ENCODE measurements at places on chromosomes 3 and 15. TPM values are rescaled to one million over a fixed set of nuclear protein-coding genes. Genes with fewer than 3 reads are reported as not detected.

- peaks cover 9% of the 10 kb centered on the region for H3K27me3 ChIP-seq
- H3K36me3 ChIP-seq, result no peaks in the 10 kb centered on the region
Observed at GRCh38 chr3:182787302-182788036, 5.8 kb upstream of the ATP11B start.

DNA sequence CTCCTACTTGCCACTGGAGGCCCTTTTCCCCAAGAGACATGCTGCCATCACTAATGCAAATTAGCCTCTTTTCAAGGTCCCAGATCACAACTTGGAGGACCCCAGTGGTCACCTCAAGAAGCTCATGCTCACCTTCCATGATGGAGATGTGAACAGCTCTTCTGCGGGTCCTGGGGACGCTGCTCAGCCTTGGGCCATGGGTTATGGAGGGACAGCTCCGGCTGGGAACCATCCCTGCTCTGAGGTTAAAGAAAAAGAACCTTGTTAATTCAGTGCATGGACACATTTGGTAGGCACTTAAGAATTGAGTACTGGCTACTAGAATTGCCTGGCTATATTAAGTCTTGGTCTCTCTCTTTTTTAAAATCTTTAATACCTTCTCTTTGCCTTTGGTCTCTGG, 56.8 kb downstream of the WDR76 start:
- no peak overlapping the region for H3K4me3 ChIP-seq
- DNase-seq, result no peak
- no peaks in the 10 kb centered on the region for H3K36me3 ChIP-seq
- no peaks in the 10 kb centered on the region for H3K4me1 ChIP-seq
- no peak overlapping the region for H3K27ac ChIP-seq
- no peaks in the 10 kb centered on the region for H3K27me3 ChIP-seq

The EOMES gene
- not detected for total RNA-seq

GRCh38 chr3:61323094-61323493, 71.8 kb upstream of the FHIT start:
- no peaks in the 10 kb centered on the region for H3K27me3 ChIP-seq
- no peaks in the 10 kb centered on the region for H3K4me1 ChIP-seq
- no peak for DNase-seq

DNA sequence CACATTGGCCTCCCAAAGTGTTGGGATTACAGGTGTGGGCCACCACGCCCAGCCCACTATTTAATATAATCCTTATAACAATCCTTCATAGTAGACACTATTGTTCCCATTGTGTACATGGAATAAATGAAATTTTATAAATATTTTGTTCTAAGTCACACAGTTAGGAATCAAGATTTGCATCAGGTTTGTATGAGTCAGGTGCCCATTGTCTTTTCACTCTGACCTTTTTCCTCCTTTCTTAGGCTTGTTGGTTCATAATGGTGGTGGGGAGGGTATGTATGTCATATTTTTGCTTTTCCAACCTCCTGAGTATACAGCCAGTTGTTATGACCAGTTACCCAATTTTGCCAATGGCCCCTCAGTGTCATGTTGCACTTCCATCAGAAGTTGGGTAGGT, 18.0 kb upstream of the SLC30A4 start:
- H3K27me3 ChIP-seq, result no peaks in the 10 kb centered on the region
- H3K4me3 ChIP-seq, result no peak overlapping the region
- H3K4me1 ChIP-seq, result no peaks in the 10 kb centered on the region
- no peaks in the 10 kb centered on the region for H3K36me3 ChIP-seq
- no peak for DNase-seq

The FES gene
- 20.3 TPM for total RNA-seq

GRCh38 chr3:183259621-183260020, 6.6 kb downstream of the B3GNT5 start:
- H3K27me3 ChIP-seq, result no peaks in the 10 kb centered on the region
- no peak overlapping the region for H3K27ac ChIP-seq
- no peaks in the 10 kb centered on the region for H3K4me1 ChIP-seq
- no peaks in the 10 kb centered on the region for H3K36me3 ChIP-seq
- no peak for DNase-seq
- no peak overlapping the region for H3K4me3 ChIP-seq

DNA sequence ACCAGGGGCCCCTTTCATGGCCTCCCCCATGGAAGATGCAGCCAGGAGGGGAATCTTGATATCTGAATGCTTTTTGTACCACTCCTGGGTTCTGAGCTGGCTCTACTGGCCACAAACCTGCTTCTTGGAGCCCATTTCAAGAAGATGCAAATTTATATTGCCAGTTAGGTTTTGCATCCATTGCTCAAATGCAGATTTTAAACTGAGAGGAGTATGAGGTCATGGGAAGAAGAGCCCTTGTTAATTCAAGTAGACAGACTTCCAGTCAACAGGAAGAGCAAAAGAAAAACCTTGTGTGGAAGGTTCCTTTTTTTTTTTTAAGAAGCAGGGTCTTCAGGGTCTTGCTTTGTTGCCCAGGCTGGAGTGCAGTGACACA, 133.5 kb downstream of the PDZRN3 start:
- H3K4me1 ChIP-seq, result peaks cover 33% of the 10 kb centered on the region
- no peaks in the 10 kb centered on the region for H3K36me3 ChIP-seq
- no peaks in the 10 kb centered on the region for H3K27me3 ChIP-seq
- no peak for DNase-seq

DNA sequence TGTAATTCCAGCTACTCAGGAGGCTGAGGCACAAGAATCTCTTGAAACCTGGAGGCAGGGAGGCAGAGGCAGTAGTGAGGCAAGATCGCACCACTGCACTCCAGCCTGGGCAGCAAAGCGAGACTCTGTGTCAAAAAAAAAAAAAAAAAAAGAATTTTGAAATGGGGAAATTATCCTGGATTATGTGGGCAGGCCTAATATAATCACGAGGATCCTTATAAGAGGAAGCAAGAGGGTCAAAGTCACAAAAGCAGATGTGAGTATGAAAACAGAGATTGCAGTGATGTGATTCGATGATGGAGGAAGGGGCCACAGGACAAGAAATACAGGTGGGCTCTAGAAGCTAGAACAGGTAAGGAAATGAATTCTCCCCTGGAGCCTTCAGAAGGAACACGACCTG, 159.6 kb downstream of the LEKR1 start:
- DNase-seq, result no peak
- no peaks in the 10 kb centered on the region for H3K27me3 ChIP-seq
- no peak overlapping the region for H3K4me3 ChIP-seq
- no peak overlapping the region for H3K27ac ChIP-seq

The DAG1 gene
- total RNA-seq, result 55.4 TPM

- DNase-seq, result no peak
- H3K4me3 ChIP-seq, result no peak overlapping the region
- H3K4me1 ChIP-seq, result no peaks in the 10 kb centered on the region
- H3K27me3 ChIP-seq, result no peaks in the 10 kb centered on the region
- H3K36me3 ChIP-seq, result no peaks in the 10 kb centered on the region
Observed at GRCh38 chr15:31271224-31271635, 55.4 kb upstream of the KLF13 start.

DNA sequence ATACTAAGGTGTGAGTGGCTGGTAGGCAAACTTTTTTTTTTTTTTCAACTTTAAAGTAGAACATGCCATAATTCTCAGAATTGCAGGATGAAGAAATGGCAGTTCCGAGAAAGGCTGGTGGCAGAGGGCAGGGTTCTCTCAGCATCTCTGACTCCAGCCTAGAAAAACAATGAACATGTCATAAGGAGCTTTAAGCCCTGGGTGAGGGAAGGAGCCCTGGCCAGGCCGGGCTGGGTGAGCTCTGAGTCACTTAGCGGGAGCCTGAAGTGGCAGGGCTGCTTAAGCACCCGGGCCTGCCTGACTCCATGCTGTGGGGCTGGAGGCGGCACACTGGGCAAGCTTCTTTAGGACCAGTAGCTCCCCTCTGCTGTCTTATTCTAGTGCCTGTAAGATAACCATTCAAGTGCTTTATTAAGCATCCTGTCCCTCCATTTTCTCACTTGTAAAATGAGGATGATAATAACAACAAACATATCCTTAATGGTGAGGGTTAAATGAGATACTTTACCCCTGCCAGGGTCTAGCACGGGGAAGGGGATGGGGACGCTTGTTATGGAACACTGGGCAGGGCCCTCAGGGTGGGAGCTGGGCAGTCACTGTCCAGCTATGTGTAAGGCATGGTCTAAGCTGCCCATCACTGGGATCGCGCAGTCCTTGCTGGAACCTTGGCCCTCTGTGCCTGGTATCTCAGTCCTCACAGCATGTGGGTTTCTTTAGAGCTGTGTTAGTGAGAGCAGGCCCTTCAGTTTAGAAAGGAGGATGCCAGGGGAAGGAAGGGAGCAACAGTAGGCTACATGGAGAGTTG, 18.4 kb downstream of the SMAD6 start:
- no peaks in the 10 kb centered on the region for H3K27me3 ChIP-seq
- DNase-seq, result peak; percentile 97
- H3K4me1 ChIP-seq, result peaks cover 61% of the 10 kb centered on the region
- peaks cover 62% of the 10 kb centered on the region for H3K36me3 ChIP-seq
- H3K4me3 ChIP-seq, result no peak overlapping the region
- H3K27ac ChIP-seq, result peak overlapping the region; percentile 85

The SOX14 gene
- total RNA-seq, result not detected

DNA sequence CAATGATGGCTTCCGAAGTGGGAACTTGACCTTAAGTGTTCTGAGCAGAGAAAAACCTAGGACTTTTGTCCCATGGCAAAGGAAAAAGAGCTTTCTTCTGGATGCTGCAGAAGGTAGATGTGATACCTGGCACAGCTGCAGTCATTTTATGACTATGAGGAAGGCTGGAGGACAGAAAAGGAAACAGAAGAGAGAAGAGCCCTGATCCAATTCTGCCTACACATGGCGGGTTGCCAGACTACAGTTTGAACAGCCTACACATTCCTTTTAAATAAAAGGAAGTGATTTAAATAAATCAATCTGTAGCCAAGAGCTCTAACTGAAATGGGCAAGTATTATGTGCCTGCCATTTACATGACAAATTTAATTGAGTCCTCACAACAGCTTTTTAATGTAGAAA, 43.6 kb upstream of the CHRNB4 start:
- peaks cover 6% of the 10 kb centered on the region for H3K27me3 ChIP-seq
- no peak for DNase-seq
- no peaks in the 10 kb centered on the region for H3K36me3 ChIP-seq
- H3K4me1 ChIP-seq, result no peaks in the 10 kb centered on the region

The TLNRD1 gene
- total RNA-seq, result 7.1 TPM

The MORC1 gene
- not detected for total RNA-seq

DNA sequence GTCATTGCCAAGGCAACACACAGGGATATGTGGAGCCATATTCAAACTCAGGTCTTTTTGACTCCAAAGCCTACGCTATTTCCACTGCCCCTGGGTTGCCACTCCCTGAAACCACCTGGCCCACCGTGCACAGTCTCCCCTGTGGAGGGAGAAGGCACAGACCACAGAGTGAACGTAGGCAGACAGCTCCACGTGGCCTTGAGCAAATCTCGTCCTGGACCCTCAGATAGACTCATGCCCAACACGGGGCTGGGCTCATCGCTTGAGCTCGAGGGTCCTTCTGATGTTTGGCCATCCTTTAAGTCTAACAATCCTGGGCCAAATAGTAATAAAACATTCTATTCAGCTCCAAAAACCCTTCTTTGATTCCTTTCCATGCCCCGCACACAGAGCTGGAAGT, 72.0 kb downstream of the CPN2 start:
- peaks cover 33% of the 10 kb centered on the region for H3K4me1 ChIP-seq
- H3K36me3 ChIP-seq, result no peaks in the 10 kb centered on the region
- DNase-seq, result no peak
- no peak overlapping the region for H3K4me3 ChIP-seq

GRCh38 chr3:58463181-58463941, 28.5 kb upstream of the KCTD6 start:
- H3K4me1 ChIP-seq, result peaks cover 11% of the 10 kb centered on the region
- H3K4me3 ChIP-seq, result peak overlapping the region; percentile 53
- no peak overlapping the region for H3K27ac ChIP-seq
- no peaks in the 10 kb centered on the region for H3K36me3 ChIP-seq
- DNase-seq, result peak; percentile 96
- no peaks in the 10 kb centered on the region for H3K27me3 ChIP-seq

GRCh38 chr15:48823237-48823636, 12.4 kb upstream of the CEP152 start:
- no peak overlapping the region for H3K4me3 ChIP-seq
- H3K27ac ChIP-seq, result no peak overlapping the region
- H3K27me3 ChIP-seq, result no peaks in the 10 kb centered on the region
- H3K4me1 ChIP-seq, result peaks cover 7% of the 10 kb centered on the region

DNA sequence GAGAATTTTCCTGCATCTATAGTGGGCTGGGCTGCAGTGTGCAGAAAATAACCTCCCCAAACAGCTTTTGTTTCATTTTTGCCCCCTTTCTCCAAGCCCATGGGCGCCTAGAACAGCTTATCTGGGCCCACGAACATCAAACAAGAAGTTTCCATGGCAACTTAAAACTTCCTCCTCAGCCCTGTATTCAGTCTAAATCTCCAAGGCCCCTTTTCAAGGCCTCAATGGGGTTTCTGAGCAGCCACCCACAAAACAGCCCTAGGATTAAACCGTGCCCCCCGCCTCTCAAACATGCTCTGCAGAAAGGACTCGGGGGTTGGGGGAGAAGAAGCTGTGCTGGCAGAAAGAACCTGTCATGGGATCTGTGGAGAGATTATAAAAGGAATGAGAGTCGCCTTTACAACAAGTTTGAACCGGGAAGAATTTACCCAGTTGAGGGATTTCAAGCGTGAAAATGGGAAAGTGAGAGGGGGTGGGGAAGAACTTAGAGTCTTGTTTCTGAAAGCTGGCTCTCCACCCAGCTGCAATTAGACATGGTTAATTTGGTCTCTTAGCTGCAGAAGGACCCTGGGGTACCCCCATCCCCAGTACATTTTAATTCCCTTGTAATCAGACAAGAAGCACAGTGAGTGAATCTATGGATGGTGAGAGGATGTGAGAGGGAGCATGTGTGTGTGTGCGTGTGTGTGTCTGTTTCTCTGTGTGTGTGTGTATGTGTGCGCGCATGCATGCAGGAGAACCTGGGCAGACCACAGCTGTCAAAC, 4.3 kb upstream of the FAM107A start:
- H3K36me3 ChIP-seq, result no peaks in the 10 kb centered on the region
- H3K27me3 ChIP-seq, result peaks cover 17% of the 10 kb centered on the region
- H3K27ac ChIP-seq, result no peak overlapping the region

The TTC23 gene
- 21.7 TPM for total RNA-seq

The PDCD7 gene
- total RNA-seq, result 19.5 TPM

- H3K36me3 ChIP-seq, result no peaks in the 10 kb centered on the region
- no peak for DNase-seq
- no peaks in the 10 kb centered on the region for H3K4me1 ChIP-seq
- no peaks in the 10 kb centered on the region for H3K27me3 ChIP-seq
- no peak overlapping the region for H3K27ac ChIP-seq
- no peak overlapping the region for H3K4me3 ChIP-seq
Observed at GRCh38 chr3:32354362-32354778, 37.3 kb upstream of the CMTM7 start.

DNA sequence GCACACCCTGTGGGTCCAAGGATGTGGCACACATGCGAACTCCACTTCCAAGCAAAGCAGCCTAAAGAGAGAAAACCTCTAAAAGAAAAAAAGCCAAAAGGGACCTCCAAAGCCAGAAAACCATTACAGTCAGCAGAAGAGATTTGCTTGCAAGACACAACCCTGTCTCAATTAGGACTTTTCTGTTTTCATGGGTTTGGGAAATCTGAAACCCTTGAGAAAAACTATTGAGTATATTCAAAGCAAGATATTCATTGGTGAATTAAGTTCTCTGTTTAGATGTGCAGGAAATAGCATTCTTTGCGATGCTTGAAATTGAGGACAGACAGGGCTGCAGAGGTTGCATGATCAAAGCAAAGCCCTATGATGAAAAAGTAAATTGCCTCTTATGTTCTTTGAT, 10.2 kb upstream of the LDHAL6B start:
- peaks cover 68% of the 10 kb centered on the region for H3K36me3 ChIP-seq
- peaks cover 41% of the 10 kb centered on the region for H3K4me1 ChIP-seq
- no peaks in the 10 kb centered on the region for H3K27me3 ChIP-seq
- no peak overlapping the region for H3K4me3 ChIP-seq

GRCh38 chr3:58723173-58723572, 56.6 kb upstream of the FAM3D start:
- no peak overlapping the region for H3K27ac ChIP-seq
- no peaks in the 10 kb centered on the region for H3K36me3 ChIP-seq
- no peak overlapping the region for H3K4me3 ChIP-seq
- no peaks in the 10 kb centered on the region for H3K4me1 ChIP-seq

Measured in osteoblast (primary cell).